Suprapubic skin (tissue), 4 donors: ENCODE measurements at places on chromosomes 7 and 10.

DNA sequence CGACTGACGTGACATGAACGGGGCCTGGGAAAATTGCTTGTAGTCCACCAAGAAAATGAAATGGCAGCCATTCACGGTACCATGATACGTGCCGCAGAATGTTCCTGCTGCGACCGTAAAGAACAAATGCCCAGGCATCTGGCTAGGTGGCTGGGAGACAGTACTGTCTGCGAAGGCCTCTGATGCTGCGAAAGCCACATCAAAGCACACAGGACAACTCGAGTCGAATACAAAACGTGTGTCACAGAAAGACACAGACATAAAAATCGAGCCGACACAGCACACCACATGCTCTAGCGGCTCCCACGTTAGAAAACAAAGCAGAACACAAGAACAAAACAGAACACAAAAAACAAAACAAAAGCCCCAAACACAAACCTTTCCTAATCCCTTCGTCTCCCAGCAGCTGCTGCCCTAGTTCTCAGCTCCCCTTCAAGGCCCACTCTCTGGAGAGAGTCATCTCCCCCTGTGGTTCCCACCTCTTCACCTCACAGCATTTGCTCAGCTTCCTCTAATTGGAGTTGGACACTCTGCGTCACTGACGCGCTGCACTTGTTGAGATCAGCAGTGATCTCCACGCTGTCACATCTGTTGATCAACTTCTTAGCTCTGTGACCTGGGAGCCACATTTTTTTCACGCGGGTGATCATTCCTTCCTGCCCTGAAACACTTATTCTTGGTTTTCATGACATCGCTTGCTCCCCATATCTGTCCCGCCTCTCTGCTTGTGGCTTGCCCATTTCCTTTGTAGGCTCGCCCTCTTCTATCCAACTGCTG lies 112.2 kb downstream of the CLEC2L start:
- no peak for DNase-seq

- no peak for DNase-seq
These were observed 44.0 kb downstream of the CAPZA2 start for GRCh38 chr7:116906391-116906790.

DNA sequence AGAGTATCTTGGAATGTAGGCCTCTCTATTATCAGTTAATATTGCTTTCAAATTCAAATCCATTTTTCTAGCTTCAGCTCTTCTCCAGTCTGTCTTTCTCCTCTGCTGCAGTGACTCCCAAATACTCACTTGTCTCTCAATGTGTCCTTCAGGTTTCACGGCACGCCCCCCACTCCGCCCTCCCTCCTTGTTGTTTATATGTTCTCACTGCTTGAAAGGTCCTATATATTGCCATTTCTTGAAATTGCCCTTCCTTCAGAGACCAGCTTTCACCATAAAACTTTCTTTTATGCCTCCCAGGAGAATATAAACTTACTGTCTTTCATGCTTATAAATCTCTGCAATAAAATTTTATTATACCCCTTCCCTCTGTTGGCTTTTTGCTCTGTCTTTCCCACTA lies 668.2 kb downstream of the CCSER2 start:
- DNase-seq = no peak

DNA sequence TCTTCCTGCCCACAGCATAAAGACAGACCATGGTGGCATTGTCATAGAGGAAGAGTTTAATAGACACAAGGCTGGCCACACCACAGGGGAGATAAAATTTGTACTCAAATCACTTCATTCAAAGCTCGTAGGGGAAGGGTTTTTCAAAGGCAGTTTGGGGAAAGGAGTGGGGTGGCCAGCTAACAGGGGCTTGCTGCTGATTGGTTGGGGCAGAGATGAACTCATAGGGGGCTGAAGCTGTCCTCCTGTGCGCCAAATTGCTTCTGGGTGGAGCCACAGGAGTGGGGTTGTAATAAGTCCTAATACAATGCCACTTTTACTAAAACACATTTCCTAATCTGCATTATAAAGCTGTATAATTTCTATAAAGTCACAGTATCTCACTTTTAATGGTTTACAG lies 22.5 kb downstream of the PDZD8 start:
- no peak for DNase-seq

GRCh38 chr7:37309493-37309892 lies 139.2 kb downstream of the ELMO1 start:
- no peak for DNase-seq

- no peak for DNase-seq
These were observed 991 bp upstream of the DLD start for GRCh38 chr7:107889992-107890391.

DNA sequence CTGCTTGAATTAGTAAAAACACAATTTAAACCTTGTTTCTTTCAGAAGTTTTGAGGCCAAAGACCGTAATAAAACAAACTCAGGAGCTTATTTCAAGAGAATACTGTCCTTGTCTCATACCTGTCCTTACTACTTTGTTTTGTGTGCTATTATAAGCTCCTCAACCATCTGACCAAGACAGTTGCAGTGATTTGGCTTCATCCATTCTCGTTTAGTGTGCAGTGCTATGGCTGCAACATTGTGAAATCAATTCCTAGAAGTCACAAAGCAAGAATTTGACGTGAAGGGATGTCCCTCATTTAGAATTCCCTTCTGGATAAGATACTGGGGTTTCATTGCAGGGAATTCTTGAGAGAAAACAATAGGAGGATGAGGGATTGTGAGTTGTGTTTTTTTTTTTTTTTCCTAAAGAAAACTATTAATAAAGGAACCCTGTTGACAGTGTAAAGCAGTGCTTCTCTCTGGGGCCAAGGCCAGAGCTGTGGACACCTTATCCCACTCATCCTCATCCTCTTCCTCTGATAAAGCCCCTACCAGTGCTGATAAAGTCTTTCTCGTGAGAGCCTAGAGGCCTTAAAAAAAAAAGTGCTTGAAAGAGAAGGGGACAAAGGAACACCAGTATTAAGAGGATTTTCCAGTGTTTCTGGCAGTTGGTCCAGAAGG lies at the start of gene OIT3:
Gene OIT3 (plus strand): TSS at position 604 of the 663 bp plus-strand sequence. CDS start 60 bp downstream, outside the sequence.
- no peak for DNase-seq

- no peak for DNase-seq
These were observed 56.9 kb upstream of the WNT16 start for GRCh38 chr7:121271916-121272315.

DNA sequence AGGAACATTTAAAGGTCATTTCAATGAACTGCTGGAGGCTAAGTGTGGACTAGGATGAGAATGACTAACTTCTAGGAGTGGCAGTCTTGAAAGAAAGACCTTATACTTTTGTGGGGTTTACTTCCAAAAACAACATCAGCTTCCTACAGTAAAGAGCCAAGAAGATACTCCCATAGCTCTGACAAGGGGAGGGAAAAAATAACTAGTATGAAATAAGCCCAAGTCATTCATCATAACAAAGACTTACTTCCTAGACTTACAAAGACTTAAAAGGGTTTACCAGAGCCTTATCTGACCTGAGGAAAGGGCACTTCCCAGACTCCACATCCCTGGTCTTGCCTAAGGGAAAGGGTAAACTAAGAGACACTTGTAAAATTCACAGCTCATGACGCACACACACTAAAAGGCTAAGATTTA lies 31.7 kb downstream of the ARHGAP12 start:
- no peak for DNase-seq

DNA sequence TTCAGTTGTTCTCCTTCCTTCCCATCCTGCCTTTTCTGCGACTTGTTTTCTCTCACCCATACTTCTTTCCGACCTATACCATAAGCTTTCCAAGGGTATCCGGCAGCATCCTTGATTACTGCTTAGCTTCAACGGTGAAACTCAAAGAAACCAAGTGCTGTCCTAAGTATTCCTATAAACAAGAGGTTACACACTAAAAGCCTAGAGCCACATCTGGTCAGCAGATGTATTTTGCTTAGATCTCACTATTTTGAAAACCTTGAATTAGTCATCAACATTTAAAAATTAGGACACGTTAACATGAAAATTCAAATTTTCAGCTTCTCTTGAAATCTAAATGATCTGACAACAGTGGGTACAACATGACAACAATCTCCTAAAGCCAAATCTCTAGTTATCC lies 20.0 kb downstream of the ARHGAP21 start:
- DNase-seq = no peak
